ENCODE measurements at places on chromosomes 16 and 17.

DNA sequence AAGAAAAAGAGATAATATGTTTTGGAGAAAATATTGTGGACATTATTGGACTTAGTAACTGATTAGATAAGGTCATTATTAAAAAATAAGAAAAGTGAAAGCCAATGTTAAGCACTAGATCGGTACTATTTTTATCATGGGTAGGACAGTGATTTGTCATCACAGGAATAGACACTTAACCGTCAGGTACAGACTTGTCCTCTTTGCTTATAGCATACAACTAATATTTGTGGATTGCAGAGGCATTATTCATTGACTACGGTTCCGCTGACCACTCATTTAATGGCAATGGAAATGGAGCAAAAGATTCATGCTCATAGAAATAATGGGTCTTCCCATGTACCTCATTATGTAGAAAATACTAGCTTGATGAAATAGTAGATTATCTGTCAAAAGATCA is 596.3 kb upstream of the CA10 start:
- no peak for DNase-seq

DNA sequence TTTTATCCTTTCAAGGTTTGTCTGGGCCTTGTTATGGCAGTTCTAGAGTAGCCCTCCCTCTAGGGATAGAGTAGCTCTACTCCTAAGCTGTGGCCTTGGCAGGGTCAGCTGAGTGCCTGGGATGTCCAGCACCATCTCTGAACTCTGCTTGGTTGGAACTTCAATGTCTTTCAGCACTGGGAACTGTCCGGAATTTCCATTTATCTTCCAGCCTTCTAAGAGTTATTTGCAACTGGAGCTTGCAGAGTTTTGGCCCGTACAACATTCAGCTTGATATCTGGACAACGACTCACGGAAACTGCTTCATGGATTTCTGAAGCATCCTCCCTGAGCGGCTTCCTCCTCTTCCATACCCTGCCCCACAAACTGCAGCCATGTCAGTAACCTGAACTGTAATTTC is 22.9 kb downstream of the MMD start:
- DNase-seq = no peak

DNA sequence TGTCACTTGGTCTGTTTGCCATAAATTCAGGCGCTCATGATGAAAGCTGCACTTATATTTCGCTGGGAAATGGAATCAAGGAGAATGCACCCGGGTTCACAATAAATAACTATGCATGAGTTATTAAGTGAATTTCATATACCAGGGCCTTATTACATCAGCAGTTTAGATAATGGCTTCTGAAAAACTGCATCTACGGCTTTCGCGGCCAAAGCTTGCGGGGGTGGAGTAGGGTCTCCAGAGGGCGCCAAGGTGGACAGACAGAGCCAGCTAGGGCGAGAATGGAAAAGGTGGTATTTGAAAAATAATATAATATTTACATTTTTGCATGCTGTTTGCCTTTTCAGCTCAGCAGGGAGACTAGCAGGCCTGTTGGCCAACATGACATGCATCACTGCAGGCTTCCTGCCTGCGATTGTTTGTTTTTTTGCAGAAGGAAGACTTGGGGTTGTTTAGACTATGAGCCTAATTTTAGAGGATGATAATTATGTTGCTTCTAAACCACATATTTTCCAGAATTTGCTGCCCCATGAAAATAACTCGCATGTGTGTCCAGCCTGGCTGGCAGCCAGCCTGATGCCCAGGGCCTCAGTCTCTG is 173.8 kb upstream of the IRX3 start:
- no peak for DNase-seq

DNA sequence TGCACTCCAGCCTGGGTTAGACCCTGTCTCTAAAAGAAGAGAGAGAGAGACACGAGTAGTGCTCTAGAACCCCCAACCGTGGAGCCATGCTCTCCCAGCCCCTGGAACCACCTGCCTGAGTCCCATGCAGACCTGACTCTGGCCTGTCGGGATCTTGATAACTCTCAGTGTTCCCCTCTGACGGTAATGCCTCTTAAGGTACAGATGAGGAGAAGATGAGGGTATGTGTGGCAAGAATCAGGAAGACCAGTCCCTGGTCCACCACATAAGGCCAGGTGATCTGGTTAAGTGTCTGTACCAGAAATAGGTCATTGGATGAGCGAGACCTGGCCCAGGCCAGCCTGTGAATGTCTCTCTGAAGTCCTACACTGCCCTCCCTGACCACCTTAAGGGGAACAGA is 18.4 kb downstream of the OSBPL7 start:
- no peak for DNase-seq

DNA sequence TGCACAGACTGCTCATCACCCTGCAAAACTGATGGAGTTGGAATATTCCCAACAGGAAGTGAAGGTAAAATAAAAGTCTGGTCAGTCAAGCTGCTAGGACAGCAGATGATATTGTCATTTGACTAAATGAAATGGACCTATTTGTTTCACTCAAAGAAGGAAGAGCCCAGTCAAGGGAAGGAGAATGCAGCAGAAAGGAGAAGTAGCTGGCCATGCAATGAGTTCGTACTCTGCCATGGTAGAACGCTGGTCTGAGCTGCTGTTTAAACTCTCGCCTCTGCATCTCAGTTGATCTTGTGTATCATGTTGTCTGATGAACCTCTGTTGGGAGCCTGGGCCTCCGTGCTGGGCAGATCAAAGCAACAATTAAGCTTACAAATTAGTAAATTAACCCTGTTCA is 15.6 kb upstream of the YPEL2 start:
- no peak for DNase-seq

GRCh38 chr17:19656336-19656735 is 7.8 kb downstream of the ALDH3A2 start:
- no peak for DNase-seq

GRCh38 chr16:20084624-20085226 is 11.0 kb upstream of the GPR139 start:
- no peak for DNase-seq

Measured in NCI-H2081 treated with DMSO at 0.1 percent for 48 hours (cell line).